ENCODE measurements at places on chromosomes 1 and 21.

DNA sequence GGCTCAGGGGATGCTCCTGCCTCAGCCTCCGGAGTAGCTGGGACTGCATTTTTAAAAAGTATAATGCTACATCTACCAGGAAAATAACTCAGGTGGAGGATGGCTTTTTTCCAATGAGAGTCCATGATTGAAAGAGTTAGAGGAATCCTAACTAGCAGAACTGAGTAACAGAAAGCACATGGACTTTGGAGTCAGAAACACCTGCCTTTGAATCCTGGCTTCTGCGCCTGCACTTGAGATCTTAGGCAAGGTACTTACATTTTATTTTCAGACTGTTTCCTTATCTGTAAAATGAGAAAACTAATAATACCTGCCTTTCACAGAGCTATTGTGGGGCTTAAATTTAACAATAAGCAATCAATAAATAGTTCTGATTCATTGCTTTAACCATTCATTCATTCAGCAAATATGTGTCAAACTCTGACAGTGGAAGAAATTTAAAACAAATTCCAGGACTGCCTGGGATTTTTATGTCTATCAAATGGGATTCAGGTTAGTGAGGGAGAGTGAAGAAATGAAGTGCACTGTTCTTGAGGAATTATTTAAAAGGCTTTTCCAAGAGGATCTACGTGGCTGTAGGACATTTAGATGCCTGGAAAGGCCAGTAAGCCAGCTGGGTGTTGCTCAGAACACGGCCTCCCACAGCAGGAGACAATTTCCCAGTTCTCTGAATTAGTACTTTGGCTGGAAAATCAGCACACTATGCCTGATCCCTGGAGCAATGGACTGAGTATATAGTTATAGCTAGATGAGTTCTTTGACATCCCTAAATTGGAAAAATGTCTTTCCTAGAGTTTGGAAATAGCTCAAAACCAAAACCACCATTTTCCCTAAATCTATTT is 12.8 kb upstream of the LBR start:
- DNase-seq = no peak

GRCh38 chr21:45155910-45156309 is 81.5 kb downstream of the ADARB1 start:
- no peak for DNase-seq

GRCh38 chr1:31880957-31881687 is 57.0 kb downstream of the PTP4A2 start:
- DNase-seq = no peak

- no peak for DNase-seq
Observed at GRCh38 chr1:32742956-32743355, 40.4 kb upstream of the SYNC start.

DNA sequence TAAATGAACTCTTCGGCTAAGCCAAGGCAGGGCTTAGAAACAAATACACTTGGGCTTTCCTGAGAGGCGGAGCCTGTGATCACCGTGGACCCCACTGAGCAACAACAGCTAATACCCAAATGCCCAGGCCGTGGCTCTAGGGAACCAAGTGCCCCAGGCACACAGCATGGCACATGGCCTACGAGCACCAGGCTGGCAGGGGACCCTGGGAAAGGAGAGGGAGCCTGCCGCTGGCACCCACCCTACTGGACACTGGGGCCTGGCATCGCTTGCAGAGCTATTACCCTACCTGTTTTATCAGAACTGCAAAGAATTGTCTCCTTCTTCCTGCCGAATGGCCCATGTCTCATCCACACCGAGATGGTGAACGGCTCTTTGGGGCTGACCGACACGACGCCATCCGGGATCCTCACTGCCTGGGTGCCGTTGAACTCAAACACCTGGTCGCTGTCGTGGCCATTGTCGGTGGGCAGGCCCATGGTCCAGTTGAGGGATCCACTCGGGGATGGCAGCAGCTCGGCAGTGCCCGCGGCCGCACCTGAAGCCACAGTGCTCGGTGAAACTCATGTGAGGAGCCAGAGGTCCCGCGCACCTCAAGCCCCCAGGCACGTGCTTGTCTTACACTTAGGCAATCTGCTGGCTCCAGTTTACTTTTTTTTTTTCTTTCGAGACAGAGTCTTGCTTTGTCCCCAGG is 79.5 kb downstream of the CLSTN1 start:
- no peak for DNase-seq

DNA sequence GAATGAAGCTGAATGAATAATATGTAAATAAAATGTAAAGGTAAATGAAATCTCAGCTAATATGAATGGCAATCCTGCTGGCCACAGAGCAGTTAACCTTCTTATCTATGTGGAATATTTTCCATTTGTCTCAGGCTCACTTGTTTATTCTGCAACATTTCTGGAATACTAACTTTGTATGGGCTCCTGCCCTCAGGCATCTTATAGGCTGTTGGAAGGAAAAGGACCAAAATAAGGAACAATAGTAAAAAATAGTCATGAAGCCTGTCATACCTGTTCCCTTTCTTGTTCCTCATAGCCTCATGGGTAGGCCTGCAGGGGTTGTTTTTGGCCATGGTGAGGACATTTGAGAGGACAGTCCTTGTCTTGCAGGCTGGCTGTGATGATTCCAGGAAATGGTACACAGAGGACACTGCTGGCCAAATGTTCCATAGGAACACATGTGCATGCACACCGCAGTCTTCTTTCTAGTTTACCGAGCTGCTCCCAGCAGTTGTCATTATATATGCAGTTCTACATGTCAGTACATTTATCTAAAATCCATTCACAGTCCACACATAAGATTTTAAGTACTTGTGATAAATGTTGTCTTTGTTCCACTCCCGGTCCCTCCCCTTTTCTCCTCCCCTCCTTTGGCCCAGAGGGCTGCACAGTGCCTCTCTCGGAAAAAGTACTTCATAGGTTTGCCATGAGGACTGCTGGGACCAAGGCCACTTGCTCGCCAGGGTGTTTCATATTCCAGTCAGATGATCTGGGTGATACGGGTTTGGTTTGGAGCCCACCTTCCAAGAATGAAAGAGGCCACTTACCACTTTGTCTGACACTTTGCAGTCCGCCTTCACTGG is 15.2 kb upstream of the KCNQ4 start:
- no peak for DNase-seq

DNA sequence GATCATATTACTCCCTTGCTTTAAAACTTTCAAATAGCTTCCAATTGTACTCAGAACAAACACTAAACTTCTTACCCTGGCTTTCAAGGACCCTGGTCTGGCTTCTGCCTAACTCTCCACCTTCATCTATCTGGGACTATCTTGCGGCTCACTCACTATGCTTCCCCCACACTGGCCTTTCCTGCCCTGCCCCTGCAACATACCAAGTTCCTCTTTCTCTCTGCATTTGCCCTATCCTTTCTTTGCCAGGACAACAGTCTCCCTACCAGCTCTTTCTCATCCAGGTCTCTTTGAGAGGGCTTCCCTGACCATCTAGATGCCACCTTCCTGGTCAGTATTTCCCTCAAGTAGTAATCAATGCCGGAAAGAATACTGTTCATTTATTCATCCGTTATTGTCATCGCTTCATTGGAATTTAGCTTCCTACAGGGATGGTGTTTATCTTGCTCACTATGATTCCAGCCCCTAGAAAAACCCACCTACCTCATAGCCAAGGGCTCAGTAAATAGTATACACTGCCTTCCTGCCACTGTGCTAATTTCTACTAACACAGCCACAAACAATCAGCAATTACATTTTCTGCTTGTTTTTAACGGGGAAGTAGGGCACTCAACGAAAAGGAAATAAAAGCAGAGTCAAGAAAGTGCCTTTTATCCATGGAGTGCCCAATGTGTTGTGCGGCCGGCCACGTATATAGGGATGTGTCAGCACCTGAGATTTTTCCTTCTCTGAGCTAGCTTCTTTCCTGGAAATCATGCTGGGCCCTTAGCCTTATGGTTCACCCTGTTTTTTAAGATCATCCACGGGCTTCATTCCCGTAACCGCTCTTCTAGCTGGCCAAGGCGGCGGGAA is 521 bp upstream of the CDC7 start:
- no peak for DNase-seq

- DNase-seq = peak; percentile 75
Observed at GRCh38 chr1:11664336-11665065, 501 bp downstream of the FBXO6 start.
